ENCODE measurements at places on chromosomes 2 and 18.

- DNase-seq = no peak
These were observed 2.9 kb downstream of the ATP6V1B1 start for GRCh38 chr2:70938586-70938950.

DNA sequence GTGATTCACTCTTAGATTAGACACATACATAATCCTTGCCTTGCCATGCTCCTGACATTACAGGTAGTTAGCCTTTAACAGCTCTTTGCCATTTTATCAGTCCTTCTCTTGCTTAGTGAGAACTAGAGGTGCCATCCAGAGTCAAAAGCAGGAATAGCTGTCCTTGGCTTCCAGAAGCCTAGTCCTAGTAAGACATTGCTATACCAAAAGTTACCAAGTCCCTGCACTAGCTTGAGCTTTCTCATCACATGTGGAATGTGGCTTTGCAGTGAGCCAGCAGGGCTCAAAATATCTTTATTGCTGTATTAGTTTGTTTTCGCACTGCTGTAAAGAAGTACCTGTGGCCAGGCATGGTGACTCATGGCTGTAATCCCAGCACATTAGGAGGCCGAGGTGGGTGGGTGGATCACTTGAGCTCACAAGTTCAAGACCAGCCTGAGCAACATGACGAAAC, 104.7 kb upstream of the NOSTRIN start:
- no peak for DNase-seq

DNA sequence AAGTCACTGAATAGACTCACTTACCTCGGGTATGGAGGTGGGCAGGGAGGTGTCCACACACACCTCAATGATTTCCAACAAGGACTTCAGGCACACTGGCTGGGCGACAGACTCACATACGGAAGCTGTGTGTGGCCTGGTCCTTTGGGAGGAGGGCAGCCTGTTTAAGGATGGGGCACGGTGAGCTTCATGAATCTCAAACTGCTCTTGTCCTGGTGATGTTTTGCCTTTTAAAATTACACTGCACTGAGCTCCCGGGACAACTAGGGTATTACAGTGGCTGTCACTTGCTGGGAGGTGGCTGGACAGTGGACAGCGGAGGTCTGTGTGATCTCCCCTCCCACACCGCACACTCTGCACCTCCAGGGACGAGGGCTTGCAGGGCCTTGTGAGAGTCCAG, 211.6 kb downstream of the SNTG2 start:
- DNase-seq = no peak

DNA sequence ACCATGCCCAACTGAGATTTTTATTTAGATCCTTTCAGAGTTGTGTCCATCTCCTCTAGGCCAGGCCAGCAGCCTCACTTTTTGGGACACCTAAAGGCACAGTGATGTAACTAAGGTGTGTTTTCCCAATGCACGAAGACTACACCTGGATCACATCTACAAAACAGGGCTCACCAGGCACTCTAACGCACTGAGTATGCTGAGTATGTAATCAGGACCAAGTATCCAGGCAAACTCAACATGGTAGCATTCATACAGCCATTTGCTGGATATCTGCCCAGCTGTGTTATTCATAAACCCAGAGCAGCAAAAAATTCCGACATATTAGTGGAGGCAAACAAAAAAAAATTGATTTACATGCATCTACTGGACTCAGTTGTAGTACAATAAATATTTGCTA, 33.8 kb downstream of the LPIN2 start:
- no peak for DNase-seq

DNA sequence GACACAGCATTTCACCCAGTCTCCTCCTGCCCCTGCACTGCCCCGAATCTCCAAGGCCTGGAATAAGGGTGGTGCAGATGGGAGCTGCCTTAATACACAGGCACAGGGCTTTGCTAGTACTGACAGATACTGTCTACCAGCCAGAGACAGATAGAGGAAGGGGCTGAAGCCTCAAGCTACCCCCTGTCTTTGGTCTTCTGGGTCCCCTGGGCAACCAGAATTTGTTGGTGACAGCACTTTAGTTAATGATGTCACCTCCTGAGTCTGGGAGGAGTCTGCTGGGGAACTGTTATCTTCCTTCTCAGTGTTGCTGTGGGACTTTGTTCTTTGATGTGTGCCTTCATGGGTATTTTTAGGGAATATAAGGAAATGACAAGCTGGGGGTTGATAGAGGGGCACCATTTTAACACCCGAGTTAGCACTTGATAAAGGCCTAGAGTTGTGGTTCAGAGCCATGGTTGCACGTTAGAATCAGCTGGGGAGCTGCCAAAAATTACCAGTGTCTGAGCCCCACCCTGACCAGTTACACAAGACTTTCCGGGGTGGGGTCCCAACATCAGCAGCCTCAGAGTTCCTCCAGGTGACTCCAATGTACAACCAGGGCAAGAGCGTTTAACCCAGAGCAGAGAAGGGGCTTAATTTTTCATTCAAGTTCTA, 136.8 kb downstream of the SMAD7 start:
- peak; percentile 10 for DNase-seq

GRCh38 chr18:74456017-74456348, 1.1 kb downstream of the DIPK1C start:
- no peak for DNase-seq

DNA sequence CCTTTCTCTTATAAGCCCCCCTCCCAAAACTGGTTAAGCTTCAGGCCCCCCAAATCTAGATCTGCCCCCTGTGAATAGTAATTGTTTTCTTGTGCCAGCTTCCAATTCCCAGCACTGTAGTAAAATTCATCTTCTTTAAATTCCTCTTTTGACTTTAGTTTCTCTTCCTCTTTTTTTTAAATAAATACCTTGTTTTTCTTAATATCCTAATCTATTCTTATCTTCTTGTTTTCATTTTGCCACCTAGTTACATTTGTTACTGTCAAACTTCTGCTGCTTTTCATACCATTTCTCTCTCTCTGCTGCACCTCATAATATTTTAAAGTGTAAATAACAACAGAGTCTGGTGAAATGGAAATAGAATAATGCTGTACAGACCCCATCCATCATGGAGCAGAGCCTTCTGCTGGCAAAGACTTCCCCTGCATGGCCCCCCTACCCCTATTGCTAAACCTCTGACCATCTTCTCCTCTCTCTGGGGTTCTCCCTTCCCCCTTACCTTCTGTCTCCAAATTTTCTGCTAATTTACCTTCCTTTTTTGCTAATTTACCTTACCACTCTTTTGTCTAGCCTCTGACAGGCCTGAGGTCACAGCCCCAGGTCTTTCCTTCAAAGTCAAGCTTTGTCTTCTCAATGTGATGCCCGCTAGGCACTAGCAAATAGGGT, 94.9 kb upstream of the PAPOLG start:
- no peak for DNase-seq

- DNase-seq = no peak
These were observed 1.5 kb downstream of the PROM2 start for GRCh38 chr2:95275601-95276243.

- no peak for DNase-seq
These were observed 304.7 kb downstream of the FBXO15 start for GRCh38 chr18:73842795-73843394.

GRCh38 chr2:190679813-190680591, 31.1 kb downstream of the NAB1 start:
- peak; percentile 38 for DNase-seq

DNA sequence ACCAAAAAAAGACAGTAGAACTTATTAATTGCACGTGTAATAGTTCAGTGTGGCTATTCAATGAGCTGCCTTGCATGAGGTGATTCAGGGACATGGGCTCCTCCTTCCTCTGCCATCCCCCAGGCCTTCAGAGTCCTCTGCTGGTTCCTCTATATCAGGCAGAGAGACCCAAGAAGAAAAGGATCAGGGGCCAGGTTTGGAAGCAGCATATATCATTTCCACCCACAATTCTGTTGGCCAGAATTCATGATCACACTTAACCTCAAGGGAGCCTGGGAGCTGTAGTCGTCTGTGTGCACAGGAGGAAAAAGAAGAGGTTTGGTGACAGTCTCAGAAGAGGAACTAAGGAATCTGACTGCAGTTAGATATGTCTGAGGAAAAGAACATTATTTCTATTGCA, 114.0 kb upstream of the GLS start:
- DNase-seq = no peak

DNA sequence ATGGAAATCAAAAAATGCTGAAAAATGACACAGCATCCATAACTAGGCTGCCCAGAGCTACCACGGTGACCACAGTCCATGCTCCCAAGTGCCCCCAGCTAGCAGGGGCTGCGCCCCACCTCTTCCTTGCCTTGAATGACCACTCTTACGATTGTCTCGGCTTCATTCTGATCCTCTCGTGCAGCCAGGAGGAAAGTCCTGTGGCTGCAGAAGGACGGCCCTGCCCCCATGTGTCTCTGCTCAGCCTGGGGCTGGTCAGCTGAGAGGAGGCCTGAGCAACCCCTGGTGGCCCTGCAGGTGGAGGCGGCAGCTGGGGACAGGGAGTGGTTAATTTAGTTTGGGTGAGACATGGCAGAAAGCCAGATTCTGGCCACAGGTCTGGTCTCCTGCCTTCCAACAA, 54.3 kb downstream of the KCNF1 start:
- no peak for DNase-seq

DNA sequence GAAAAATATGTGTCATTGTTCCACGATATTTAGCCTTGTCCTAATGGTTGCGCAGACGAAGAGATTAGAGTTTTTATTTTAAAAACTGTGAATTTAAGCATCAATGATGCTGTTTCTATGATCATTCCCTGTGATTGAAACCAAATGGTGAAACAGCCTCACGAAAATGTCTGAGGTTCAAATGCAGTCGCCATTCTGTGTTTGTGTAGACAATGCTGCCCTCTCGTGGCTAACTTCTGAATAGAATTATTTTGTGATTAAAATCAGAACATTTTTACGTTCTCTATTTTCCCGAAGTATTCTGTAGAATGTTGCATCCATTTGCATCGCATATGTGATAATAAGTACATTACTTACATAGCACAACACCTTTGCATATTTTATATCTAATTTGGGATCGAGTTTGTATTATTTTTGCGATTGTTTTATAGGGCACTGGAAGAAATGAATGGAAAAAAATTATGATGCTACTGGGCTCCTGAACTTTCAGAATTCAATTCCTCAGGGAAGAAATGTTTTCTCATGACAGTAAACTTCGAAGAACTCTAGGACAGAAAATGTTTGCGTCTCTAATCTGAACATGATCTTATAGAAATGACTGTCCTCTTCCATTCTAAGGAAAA, 54.8 kb upstream of the CREB1 start:
- no peak for DNase-seq

GRCh38 chr2:161122772-161123530, 37.3 kb upstream of the TANK start:
- DNase-seq = no peak

GRCh38 chr2:217256251-217256650, 396.4 kb upstream of the TNP1 start:
- DNase-seq = no peak

- no peak for DNase-seq
These were observed 18.4 kb upstream of the VIT start for GRCh38 chr2:36677996-36678605.

- peak; percentile 57 for DNase-seq
These were observed 1.6 kb downstream of the SMAD7 start for GRCh38 chr18:48949050-48949605.

DNA sequence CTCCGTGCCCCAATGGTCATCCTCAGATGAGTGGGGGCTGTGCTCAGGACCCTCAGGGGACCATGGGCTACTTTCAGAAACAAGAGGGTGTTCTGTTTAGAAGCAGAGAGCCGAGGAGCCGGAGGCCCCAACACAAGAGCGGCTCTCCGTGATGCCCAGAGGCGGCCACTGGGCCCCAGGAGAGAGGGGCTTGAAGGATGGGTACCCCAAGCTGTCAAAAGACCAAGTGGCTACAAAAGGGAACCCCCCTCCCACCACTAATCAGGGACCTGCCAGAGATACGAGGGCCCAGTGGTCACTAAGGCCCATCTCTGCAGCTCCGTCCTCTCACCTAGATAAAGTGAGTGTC, 93.6 kb downstream of the HDAC4 start:
- no peak for DNase-seq

- DNase-seq = no peak
These were observed 179.2 kb upstream of the EPAS1 start for GRCh38 chr2:46117994-46118393.

- DNase-seq = no peak
These were observed 222.6 kb upstream of the ST6GAL2 start for GRCh38 chr2:107108556-107108955.

- DNase-seq = no peak
These were observed 1200.9 kb downstream of the DSC3 start for GRCh38 chr18:29841631-29842030.

DNA sequence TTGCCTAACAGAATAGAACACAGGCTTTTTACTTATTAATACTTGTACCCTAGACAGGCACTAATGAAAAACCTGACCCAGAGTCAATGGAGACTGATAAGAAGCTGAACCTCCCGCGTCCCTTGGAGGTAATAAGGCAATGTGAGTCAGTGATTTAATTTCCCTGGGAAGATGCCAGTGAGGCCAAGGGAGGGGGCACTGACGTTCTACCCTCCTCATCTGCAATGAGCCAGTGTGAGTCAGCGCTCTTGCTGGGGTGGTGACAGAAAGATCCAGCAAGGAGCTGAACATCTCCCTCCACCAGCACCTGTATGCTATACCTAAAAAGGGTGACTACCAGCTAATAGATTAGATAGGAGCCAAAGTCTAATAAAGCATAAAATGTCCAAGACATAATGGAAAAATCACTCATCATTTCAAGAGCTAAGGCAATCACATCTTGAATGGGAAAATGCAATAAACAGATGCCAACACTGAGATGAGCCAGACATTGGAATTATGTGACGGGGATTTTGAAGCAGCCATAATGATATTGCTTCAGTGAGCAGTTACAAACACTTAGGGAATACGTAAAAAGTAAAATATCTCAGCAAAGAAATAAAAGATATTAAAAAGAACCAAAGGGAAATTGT, 116.9 kb downstream of the TPGS2 start:
- no peak for DNase-seq

- no peak for DNase-seq
These were observed 242.4 kb downstream of the LPIN1 start for GRCh38 chr2:11988691-11989353.

- DNase-seq = no peak
These were observed 23.2 kb downstream of the SPEG start for GRCh38 chr2:219457784-219458369.

DNA sequence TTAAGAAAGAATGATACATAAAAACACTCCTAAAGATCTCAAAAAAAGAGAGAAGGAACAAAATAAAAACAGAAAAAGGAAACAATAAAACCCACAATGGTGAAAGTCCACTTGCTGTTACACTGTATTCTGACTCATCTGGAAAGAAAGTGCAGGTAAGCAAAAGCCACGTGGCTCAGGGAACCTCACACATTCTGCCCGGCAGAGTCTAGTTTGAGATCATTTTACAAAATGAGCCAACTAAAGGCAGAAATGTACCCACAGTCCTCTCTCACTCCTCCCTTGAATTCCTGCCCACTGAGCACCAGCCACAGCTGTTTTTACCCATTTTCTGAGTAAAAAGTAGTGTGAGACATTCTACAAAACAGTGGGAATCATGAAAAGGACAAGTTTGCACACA, 10.0 kb downstream of the KCNH7 start:
- no peak for DNase-seq

DNA sequence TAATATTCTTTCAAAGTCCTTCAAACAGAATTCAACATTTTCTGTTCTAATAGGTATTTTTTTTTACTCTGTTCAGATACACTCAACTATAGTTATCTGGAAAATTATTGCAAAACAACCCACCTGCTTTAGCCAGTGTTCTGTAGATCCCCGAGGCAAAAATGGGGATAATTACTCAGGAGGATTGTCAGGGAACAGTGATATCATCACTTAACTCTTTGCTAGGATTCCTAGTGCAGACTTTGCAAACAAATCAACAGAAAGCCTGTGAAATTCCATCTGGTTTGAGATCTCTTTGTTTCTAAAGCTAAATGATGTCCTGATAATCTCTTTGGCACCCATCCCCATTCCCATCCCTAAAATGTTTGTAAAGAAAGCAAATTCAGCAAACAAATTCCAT, 413.6 kb upstream of the MEIS1 start:
- DNase-seq = no peak

Measured in T-helper 2 cell (primary cell).